ENCODE measurements at places on chromosomes 3 and 15.

- DNase-seq: no peak
Observed at GRCh38 chr3:136787349-136787748, 31.6 kb upstream of the SLC35G2 start.

DNA sequence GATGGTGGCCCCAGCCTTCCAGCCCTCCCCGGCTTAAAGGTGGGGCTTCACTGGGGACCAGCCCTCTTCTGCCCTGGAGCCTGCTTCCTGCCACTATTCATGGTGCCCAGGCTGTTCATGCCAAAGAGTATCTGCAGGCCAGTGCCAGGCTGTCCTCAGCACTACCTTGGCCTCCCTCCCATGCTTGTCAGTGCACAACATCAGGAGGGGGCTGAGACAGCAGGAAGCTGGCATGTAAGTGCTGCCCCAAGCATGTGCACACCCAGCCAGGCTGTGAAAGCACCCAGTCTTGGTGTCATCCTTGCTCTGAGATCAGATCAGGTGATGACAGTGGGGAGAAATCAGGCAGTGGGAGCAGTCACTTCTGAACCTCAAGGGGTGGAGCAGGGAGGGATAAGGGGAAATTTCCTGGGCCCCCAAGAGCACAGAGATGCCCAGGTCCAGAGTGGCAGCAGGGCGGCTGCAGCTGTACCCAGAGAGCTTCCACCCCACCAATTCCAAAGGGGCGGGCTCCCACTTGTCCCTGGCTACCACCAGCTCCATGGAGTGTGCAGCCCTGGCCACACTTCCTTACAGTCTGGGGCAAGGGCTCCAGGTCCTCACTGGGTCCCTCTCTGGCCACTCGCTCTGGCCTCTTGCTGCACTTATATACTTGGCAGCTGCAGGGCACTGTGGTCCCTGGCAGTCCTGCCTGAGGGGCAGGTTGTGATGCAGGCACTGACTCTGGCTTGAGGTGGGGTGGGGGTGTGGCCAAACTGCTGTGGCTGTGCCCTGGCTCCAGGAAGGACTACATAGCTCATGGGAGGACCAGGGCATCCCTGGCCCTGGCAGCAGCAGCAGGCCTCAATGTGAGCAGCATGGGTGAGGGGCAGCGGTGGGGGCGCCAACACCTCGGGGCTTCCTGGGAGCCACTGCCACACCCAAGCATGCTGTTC is 91.4 kb upstream of the TNFSF10 start:
- no peak for DNase-seq

- no peak for DNase-seq
Observed at GRCh38 chr15:99965376-99965775, 232.1 kb upstream of the LYSMD4 start.

DNA sequence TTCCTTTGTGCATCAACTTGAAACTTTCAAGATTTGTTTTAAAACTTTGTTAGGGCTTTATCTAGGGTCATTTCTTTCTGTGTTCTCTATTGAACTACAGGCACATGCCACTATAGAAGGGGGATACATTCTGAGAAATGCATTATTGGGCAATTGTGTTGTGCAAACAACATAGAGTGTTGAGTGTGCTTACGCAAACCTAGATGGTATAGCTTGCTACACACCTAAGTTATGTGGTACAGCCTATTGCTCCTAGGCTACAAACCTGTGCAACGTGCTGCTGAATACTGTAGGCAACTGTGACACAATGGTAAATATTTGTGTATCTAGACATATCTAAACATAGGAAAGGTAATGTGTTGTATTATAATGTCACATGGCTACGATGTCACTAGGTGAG is 33.0 kb upstream of the KLF13 start:
- no peak for DNase-seq

Data from NCI-H187 (cell line).